Fibroblast of skin of right quadriceps (primary cell): ENCODE measurements at places on chromosomes 5 and 9.
A peak's percentile ranks its signal among the peaks of the same experiment; 100 is the strongest.

- DNase-seq, result no peak
Measured at GRCh38 chr9:81823672-81824554, 104.3 kb upstream of the SPATA31D4 start.

GRCh38 chr9:20015427-20015931, 226.6 kb upstream of the SLC24A2 start:
- no peak for DNase-seq

DNA sequence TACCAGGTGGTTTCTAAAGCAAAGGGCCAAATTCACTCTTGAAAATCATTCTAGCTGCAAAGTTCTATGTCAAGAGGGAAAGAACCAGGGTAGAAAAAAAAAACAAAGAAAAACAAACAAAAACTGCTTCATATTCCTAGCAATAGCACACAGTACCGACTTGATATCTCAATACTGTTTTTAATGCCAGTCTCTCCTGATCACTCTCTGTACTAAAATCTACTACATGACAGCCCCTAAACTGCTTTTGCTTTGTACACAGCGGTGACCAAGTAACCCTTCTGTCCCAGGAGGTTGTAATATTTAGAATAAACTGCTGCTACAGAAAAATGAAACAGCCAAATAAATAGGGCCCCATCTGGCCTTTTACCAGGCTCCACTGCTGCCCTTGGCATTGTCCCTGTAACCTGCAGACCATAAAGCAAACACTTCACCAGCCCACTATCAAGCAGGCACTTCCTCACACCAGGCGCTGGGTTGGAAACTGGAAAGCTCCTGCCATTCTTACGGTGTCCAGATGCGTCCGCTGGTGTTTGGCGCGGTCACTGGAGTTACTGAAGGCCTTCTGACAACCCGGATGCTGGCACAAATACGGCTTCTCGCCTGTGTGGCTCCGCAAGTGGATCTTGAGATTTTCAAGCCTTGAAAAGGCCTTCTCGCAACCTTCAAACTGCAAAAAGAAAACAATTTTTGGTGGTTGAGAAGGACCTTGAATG, 363.2 kb downstream of the GLIS3 start:
- no peak for DNase-seq

GRCh38 chr5:109141222-109142200, 268.3 kb downstream of the PJA2 start:
- peak; percentile 7 for DNase-seq

DNA sequence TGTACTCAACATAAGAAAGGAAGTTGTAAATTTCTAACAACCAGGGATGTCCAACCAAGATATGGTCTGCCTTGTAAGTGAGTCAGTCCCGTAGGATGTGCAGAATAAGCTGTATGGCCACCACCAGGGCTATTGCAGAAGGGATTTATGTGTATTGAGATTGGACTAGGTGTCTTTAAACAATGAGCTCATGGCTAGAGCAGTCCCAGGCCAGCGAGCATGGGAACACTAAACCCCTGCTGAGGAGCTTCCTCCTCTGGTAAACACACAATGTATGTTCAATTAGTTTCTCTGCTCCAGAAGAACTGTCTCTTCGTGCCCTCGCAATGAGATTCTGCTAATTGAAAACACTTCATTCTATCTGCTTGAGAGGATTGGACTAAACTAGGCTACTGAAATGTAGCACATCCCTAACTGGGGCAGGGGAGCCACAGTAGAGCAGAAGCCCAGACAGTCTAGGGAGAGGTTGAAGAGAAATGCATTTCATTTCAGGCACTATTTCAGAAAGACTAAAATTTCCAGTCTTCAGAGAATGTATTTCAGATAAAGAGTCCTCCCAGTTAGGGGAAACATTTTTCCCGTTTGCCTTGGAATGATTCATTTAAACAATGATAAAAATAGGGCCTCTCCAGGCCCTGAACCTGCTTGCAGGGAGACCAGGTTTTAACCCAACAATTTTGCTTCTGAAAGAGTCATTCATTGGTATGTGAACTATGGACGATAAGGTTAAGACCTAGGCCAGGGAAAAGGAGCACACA, 154.7 kb downstream of the FAM114A2 start:
- peak; percentile 93 for DNase-seq

DNA sequence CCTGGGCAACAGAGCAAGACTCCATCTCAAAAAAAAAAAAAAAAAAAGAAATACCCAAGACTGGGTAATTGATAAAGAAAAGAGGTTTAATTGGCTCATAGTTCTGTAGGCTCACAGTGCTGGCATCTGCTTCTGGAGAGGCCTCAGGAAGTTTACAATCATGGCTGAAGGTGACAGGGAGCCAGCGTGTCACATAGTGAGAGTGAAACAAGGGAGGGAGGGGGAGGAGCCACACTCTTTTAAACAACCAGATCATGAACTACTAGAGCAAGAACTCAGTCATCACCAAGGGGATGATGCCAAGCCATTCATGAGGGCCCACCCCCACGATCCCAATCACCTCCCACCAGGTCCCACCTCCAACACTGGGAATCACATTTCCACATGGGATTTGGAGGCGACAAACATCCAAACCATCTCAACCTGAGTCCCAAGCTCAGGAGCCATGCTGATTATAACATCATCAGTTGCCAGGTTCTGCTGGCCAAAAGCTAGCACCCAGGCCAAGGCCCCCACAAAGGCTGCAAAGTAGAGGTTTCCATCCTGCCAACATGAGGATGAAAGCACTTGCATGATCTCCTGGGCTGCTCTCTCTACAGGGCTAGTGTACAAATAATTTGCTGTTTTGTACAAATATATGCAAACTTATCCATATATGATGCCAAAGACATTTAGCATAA, 15.3 kb downstream of the DENND1A start:
- no peak for DNase-seq

DNA sequence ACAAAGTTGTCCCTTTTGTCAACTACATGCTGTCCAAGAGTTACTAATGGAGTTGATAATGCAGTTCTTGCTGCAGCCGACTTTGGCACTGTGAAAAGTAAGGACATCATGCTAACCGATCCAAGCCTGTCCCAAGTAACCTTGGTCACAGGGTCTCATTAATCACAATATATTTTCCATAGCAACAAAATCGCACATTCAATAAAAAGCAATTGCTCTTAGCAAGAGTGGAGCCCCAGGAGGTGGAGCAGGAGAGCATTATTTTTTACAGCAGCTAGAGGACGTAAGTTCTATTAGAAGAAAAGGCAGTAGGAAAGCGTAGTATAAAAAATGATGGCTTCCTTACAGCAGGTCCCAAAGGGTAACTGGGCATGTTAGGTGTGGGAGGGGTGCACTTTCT, 570.3 kb downstream of the EBF1 start:
- DNase-seq, result no peak

DNA sequence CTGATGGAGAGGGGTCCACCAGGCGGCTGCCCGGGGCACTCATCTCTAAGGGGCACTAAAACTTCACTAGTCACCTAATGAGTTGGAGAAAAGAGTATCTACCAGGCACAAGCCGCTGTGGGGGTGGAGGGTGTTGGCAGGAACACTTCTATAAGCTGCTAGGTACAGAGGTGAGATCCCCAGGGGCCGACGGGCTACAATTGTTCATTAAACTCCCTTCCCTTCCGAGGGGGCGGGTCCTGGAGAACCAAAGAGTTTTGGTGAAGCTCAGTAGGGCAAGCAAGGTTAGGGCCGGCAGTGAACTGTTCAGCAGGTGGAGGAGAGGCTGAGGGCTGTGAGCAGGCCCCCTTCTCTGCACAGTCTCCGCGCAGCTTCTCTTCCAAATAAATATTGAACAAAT, 78.7 kb upstream of the ARAP3 start:
- DNase-seq, result no peak

DNA sequence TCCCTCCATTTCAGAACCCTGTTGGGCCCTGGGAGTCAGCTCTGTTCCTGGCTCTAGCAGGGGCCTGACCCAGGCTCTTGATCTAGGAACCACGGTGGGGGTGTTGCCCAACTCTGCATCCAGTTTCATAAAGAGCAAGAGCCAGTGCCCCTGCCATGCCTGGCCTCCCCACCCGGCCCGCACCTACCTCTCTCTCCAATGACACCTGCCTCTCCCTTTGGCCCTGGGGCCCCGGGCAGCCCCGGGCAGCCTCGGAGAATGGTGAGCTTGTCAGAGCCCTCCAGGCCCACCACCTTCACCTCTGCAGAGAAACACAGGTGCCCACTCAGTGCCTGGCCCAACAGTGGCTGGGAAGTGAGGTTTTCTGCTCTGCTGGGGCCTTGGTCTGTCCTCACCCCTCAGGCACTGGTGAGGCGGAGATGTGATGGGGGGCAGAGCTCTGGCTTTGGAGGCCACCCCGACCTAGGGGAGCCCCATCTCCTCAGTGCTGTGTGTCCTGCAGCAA, 1.5 kb downstream of the FCN1 start:
- no peak for DNase-seq

DNA sequence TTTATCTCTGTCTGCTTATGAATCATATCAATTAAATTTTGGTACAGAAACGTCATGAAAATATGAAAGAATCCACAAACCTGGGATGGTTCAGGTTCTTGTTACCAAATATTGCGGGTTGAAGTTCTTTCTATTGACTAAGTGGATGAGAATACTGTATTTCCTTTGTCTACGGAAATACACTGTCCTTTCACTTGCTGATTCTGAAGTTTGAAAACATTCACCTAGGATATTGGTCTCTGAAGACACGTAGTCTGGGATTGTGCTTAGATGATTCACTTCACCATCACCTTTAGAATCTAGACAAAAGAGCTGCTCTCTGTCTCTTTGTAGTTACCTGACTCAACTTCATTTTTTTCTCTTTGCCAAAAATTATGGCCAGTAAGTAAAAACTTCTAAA, 222.4 kb downstream of the FBN2 start:
- no peak for DNase-seq

GRCh38 chr9:121637713-121638220, 13.7 kb upstream of the DAB2IP start:
- DNase-seq, result peak; percentile 28

DNA sequence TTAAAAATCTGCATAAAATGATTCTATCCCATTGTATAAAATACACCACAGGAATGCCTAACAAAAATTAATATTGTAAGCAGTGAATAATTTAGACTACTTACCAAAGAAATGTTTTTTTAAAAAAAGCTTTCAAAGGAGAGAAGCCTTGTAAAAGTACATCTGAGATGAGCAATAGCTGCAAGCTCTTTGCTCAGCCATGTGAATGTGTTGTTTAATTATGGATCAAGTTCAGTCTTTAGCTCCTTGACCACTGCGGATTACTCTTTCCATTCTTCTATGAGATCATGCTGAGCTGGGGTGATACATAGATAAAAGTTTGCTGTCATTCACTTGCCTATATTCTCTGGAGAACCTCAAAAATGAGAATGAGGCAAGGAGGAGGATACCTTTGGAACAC, 782.4 kb upstream of the ZNF608 start:
- no peak for DNase-seq

- DNase-seq, result peak; percentile 35
Measured at GRCh38 chr9:80932181-80932580, 757.2 kb downstream of the TLE1 start.

- DNase-seq, result no peak
Measured at GRCh38 chr5:1503241-1504068, 20.3 kb downstream of the LPCAT1 start.

DNA sequence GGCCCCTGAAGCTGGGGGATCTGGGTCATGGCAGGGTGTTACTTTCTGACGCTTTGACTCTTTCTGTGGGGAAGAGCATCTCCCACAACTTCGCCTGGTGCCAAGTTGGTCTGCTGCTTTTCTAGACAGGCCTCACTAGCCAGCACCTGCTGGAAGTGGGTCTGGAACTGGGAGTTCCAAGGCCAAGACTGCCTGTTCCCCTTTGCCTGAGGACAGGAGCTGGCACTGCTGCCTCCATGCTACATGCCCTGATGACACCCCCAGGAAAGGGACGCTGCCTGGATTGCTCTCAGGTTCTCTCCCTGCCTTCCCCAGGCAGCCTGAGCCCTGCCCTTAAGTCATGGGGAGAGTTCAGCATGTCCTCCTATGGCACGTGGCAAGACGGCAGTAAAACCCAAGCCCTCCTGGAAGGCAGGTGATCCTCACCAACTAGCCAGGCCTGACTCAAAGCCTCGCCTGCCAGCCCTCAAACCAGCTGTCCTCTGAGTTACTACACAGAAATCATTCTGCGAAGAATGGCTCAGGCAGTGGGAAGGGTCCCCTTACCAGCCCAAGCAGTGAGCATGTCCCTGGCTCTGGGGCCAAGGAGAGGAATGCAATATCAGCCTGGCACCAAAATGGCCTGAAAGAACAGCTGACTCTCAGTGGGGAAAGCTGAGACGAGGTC, 35.8 kb downstream of the SEC61B start:
- no peak for DNase-seq

DNA sequence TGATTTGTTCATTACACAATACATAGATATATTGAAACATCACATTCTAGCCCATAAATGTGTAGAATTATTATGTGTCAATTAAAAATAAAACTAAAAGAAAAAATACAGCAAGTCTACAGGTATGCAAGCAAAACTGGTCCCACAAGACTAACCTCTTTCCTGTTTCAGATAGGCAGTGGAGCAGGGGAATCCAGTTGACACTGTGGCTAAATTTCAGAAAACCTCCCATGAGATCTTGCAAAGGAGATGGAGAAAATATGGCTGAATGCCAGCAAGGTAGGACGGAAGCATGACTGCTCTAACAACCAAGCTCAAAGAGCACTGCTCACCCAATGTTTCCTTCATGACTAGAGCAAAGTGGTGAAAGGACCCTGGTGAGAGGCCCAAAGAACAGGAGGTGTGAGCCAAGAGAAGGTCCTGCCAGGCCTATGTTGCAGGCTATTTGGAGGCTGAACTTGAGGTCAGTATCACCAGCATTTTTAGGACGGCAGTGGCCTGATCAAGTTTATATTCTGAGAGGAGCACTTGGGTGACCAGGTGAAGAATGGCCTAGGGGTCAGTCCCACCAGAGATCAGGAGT, 1.1 kb upstream of the SH3TC2 start:
- DNase-seq, result no peak

DNA sequence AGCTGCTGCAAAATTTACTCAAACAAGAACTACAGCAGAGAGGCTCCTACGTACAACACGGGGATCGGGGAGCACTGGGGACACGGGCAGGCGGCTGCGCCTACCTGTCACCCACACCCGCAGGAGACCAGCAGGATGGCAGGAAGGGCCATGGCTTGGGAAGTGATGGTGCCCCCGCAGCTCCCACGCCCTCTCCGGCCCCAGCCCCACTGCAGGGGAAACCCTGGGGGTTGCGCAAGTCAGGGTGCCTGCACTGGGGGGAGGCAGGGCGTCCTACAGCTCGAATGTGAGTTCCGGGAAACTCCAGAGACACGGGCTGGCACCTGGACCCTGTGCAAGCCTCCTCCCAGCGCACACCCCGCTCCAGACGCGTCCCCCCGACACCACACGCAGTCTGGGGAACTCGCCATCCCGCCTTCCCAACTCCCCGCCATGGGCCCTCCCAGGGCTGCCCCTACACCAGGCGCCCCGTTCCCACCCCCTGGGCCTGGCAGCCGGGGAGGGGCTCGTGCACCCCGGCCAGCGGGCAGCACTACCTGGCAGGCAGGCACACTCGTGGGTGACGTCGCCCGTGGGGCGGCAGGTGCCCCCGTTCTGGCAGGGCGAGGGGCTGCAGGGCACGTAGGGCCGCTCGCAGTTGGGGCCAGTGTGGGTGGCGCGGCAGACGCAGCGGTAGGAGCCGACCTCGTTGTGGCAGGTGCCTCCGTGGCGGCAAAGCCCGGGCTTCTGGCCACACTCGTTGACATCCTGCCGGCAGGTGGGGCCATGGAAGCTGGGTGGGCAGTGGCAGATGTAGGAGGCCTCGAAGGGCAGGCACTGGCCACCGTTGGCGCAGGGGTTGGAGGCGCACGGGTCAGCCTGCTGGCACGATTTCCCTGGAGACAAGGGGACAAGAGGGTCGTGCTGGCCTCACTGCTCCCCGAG, 23.3 kb downstream of the NOTCH1 start:
- no peak for DNase-seq
